Naive thymus-derived CD4-positive, alpha-beta T cell (primary cell): ENCODE measurements at places on chromosomes 1 and 21. TPM values are rescaled to one million over a fixed set of nuclear protein-coding genes. Genes with fewer than 3 reads are reported as not detected.
A peak's percentile ranks its signal among the peaks of the same experiment; 100 is the strongest.

GRCh38 chr1:42831273-42831672 is 14.1 kb upstream of the SVBP start:
- no peaks in the 10 kb centered on the region for H3K36me3 ChIP-seq
- H3K27me3 ChIP-seq, result no peaks in the 10 kb centered on the region
- no peak for DNase-seq
- H3K27ac ChIP-seq, result no peak overlapping the region
- H3K4me1 ChIP-seq, result no peaks in the 10 kb centered on the region

DNA sequence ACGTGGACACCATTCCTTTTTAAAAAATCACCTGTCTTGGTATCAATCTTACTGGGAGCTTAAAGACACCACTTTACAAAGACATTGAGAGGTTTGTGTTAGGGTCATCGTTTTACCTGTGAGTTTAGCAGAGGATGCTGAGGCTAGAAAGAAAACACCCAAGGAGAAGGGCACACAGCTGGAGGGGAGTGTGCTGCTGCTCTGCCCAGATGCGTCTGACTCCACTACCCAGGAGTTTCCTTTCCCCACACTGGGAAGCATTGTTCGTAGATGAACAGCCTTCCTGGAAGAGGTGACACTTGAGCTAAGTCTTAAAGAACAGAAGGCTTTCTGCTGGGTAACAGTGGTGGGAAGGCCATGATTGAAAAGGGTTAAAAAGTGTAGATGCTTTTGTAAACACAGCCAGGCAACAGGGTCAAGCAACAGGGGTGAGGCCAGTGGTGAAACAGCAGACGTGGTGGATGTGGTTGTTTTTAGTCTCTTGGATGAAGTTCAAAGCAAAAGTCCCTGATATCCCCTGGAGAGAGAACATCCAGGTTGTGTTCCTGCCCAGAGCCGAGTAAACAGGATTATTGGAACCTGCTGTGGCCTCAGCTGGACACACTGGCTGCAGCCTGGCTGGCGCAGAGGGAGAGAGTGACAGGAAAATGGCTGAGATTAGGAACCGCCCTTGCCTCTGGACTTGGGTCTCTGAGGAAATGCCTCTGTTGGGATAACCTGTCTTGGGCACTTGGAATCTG is 198.6 kb upstream of the JUN start:
- no peak for DNase-seq
- no peak overlapping the region for H3K27ac ChIP-seq
- H3K36me3 ChIP-seq, result no peaks in the 10 kb centered on the region
- H3K4me1 ChIP-seq, result no peaks in the 10 kb centered on the region
- no peaks in the 10 kb centered on the region for H3K27me3 ChIP-seq

DNA sequence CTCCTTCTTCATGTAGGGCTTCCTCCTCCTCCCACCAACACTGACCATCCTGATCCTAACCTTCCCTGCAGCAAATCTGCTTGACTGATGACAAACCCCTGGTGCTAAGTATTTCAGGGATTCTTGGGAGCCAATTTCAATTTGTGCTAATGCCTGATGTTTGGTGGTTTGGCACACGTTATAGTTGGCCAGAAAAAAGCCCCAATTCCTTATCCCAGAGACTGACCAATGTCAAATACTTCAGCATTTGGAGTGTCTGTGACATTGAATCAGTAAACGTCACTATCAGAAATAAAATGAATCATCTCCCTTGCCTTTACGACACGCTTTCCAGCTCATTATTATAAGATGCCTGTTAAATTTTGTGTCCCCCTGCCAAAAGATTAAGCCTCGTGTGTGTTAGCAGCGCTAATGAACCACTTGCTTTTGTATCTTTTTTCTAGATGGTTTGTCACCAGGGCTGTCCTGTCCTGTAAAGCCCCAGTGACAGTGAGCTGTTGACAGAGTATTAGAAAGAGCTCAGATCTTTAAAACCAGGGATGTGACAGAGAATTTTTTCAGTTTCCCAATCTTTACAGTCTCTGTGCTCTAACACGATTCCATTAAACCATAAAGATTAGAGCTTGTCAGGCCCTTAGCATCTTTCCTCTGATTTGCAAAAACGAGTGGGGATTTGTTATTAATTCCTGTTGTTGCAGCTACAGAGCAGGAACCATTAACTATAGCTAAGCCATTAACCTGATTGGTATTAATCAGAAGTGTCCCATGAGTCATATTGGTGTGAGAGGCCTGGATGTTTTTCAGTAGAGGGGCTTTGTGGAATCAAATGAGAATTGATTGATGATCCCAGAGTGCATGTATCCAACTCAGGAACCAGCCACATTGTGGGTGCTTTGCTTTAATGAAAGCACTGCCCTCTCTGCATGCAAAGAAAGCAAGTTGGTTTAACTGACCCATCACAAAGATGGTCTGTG is 665.1 kb upstream of the PLXNA2 start:
- H3K27ac ChIP-seq, result no peak overlapping the region
- no peak for DNase-seq
- H3K4me3 ChIP-seq, result no peak overlapping the region
- no peaks in the 10 kb centered on the region for H3K36me3 ChIP-seq

DNA sequence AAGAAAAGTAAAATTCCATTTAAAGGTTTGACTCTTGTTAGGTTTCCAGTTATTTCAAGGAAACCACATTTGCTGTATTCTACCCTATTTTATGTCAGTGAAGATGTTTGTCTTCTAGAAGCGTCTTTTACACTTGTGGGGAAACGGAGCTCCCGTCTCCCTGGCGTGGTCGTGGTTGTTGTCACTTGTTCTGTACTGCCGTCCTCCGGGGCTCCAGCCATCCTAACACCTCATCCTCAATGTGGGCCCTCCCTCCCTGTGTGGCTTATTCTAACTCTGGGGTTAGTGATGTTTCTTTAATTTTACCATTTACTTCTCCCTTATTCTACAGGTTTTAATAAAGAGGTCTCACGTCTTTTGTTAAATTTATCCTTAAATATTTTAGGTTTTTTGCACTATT is 52.7 kb upstream of the DIP2A start:
- DNase-seq, result no peak
- peaks cover 23% of the 10 kb centered on the region for H3K36me3 ChIP-seq
- no peak overlapping the region for H3K4me3 ChIP-seq

- H3K4me1 ChIP-seq, result no peaks in the 10 kb centered on the region
- H3K36me3 ChIP-seq, result no peaks in the 10 kb centered on the region
- no peak overlapping the region for H3K4me3 ChIP-seq
- DNase-seq, result no peak
- no peak overlapping the region for H3K27ac ChIP-seq
Measured at GRCh38 chr1:204232526-204232925, 18.7 kb upstream of the GOLT1A start.

DNA sequence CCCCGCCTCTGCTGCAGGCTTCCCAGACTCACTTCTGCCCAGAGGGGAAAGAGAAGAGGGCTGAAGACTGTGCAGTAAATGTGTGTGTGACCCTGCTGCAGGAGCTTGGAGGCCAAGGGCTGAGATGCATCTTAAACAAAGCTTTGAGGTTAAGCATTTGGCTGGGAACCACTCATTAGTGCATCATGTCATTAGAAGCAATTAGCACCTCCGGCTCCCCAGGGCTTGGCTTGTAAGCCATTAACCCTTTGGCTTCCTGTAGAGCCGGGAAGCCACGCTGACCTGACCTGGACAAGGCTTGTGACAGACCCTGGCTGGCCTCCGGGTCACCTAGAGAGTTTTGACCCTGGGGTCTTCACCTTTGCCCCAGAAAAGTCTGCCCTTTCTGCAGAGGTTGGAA is 77.0 kb downstream of the CSMD2 start:
- no peaks in the 10 kb centered on the region for H3K4me1 ChIP-seq
- H3K36me3 ChIP-seq, result no peaks in the 10 kb centered on the region
- no peak overlapping the region for H3K27ac ChIP-seq
- no peak for DNase-seq

DNA sequence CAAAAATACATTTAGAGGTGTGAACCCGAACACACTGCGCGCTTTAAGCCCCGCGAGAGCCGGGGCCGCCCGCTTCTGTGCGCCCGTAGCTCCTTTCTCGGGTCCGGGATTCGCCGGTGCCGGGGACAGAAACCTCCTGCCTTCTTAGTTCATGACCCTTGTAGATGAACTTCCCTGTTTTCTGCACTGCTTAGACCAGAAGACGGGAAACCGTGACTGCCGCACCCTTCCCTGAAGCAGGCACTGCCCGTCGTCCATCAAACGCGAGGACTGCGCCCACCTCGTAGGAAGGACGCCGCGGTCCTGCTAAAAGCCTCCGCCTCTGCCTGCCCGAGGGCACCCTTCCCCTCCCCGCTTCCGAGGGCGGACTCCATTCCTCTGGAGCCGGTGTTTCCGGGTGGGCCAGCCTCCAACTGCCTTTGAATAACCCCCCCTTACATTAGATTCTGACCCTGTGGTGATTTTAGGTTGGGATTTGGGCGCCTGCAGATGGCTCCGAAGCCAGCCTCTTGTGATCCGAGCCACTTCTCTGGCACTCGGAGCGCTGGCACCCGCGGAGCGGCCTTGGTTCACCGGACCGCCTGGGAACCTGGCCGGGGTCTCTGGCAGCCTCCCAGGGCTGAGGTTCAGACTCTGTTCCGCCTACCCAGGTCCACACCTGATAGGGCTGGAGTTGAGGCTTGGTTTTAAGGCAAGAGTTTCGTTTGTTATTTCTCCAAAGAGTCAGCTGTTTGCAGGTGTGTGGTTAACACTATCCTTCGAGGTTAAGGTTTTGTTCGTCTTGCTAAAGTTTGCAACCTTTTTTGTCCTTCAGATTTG is 1.2 kb upstream of the PTTG1IP start:
- no peaks in the 10 kb centered on the region for H3K27me3 ChIP-seq
- peak; percentile 43 for DNase-seq
- peak overlapping the region; percentile 71 for H3K4me3 ChIP-seq
- H3K36me3 ChIP-seq, result no peaks in the 10 kb centered on the region
- peak overlapping the region; percentile 81 for H3K27ac ChIP-seq

- no peak for DNase-seq
- H3K27ac ChIP-seq, result no peak overlapping the region
- no peak overlapping the region for H3K4me3 ChIP-seq
- H3K4me1 ChIP-seq, result no peaks in the 10 kb centered on the region
Measured at GRCh38 chr1:94061513-94062443, 59.2 kb downstream of the ABCA4 start.

DNA sequence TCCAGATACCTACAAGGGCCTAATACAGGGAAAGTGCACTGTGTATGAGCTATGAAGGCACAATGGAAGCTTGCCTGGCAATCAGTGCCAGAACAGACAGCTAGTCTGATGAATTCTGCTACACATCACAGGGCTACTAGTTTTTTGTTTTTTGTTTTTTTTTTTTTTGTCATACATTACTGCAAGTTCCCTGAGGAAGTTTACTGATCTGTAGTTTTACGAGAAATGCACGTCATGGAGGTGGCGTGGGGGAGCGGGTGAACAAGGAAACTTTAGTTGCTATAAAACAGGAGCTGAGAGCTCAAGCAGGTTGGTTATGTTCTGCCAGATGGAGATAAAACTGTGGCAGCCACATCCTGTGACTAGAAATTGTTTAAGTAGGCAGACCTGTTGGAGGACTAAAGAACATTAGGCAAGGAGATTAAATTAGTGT is 17.7 kb downstream of the PTPRC start:
- H3K4me3 ChIP-seq, result peak overlapping the region; percentile 63
- H3K36me3 ChIP-seq, result peaks cover 8% of the 10 kb centered on the region
- peak overlapping the region; percentile 94 for H3K27ac ChIP-seq
- DNase-seq, result peak; percentile 73
- no peaks in the 10 kb centered on the region for H3K27me3 ChIP-seq

GRCh38 chr1:39680751-39681150 is 8.8 kb upstream of the NT5C1A start:
- H3K36me3 ChIP-seq, result peaks cover 5% of the 10 kb centered on the region
- H3K27me3 ChIP-seq, result no peaks in the 10 kb centered on the region
- no peak for DNase-seq
- H3K4me1 ChIP-seq, result no peaks in the 10 kb centered on the region
- H3K27ac ChIP-seq, result peak overlapping the region; percentile 62
- peak overlapping the region; percentile 17 for H3K4me3 ChIP-seq

DNA sequence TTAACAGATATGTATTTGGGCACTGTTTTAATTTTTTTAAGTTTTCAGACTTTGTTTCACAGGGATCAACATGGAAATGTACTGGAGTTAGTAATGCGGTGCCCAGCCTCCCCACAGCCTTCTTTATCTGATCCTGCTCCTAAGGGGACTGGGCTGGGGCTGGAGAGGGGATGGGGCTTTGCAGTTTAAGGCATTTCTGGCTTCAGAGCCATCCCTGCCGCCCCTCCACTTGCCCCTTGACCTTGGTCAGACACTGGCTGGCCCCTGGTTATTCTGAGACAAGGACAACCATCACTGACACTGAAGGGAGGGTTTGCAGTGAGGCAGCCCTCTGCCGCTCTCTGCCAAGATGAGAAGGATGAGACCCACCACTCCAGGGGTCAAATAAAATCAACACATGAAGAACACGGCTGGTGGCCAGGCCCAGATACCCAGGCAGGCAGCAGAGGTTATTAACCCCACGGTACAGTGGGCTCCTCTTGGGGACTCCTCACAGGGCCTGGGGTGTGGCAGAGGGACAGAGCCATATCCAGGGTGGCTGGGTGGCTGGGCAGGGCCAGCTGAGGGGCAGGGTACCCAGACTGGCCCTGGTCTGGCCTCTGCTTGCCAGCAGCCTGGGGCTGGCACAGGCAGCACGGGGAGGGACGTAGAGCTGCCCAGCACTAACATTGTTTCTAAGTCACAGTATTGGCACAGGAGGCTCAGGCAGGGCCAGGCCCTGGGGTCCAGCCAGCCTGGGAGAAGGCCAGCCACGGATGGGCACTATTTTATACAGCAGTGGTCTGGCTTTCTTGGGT is 7.2 kb upstream of the UBE2U start:
- no peak for DNase-seq
- H3K27ac ChIP-seq, result no peak overlapping the region
- H3K36me3 ChIP-seq, result no peaks in the 10 kb centered on the region

DNA sequence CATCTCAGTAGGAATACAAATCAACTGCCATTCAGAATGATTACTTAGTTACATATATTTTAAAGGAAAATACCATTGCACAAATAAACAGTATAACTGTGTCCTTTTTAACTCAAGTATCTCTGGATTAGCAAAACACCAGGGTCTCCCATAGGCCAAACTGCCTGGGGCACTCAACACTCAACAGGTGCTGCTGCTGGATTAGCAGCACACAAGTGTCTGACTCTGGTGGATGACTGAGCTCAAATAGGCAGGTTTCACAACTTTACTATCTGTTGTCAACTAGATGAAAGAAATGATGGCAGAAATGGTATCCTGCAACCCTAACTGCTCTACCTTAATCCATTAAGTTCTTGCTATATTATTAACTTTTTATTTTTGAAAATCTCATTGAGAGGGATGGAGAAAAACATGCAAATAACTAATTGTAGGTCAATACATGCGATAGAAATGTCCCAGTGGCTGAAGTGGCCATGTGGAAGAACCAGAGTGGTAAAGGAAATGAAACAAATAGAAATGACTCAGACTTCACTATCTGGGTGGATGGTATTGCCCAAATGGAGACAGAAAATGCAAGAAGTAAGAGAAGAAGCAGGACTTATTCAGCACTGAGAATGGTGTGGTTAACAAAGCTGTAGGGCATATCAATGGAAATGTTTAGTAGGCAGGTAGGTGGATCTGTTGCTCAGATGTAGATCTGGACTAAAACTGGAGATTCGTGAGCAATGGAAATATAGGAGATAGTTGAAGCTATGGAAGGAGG is 90.8 kb upstream of the CCDC190 start:
- no peaks in the 10 kb centered on the region for H3K27me3 ChIP-seq
- no peaks in the 10 kb centered on the region for H3K4me1 ChIP-seq
- H3K27ac ChIP-seq, result no peak overlapping the region
- DNase-seq, result no peak

The PODN gene
- not detected for total RNA-seq
